ENCODE measurements at places on chromosomes 6 and 20. TPM values are rescaled to one million over a fixed set of nuclear protein-coding genes. Genes with fewer than 3 reads are reported as not detected.
A peak's percentile ranks its signal among the peaks of the same experiment; 100 is the strongest.

- H3K36me3 ChIP-seq, result no peaks in the 10 kb centered on the region
- H3K4me1 ChIP-seq, result no peaks in the 10 kb centered on the region
- H3K27ac ChIP-seq, result no peak overlapping the region
- no peaks in the 10 kb centered on the region for H3K27me3 ChIP-seq
These were observed 236.5 kb upstream of the CDH4 start for GRCh38 chr20:61015602-61016001.

- no peak for DNase-seq
- no peaks in the 10 kb centered on the region for H3K36me3 ChIP-seq
- H3K27me3 ChIP-seq, result no peaks in the 10 kb centered on the region
These were observed 688 bp downstream of the COMMD7 start for GRCh38 chr20:32742322-32743236.

DNA sequence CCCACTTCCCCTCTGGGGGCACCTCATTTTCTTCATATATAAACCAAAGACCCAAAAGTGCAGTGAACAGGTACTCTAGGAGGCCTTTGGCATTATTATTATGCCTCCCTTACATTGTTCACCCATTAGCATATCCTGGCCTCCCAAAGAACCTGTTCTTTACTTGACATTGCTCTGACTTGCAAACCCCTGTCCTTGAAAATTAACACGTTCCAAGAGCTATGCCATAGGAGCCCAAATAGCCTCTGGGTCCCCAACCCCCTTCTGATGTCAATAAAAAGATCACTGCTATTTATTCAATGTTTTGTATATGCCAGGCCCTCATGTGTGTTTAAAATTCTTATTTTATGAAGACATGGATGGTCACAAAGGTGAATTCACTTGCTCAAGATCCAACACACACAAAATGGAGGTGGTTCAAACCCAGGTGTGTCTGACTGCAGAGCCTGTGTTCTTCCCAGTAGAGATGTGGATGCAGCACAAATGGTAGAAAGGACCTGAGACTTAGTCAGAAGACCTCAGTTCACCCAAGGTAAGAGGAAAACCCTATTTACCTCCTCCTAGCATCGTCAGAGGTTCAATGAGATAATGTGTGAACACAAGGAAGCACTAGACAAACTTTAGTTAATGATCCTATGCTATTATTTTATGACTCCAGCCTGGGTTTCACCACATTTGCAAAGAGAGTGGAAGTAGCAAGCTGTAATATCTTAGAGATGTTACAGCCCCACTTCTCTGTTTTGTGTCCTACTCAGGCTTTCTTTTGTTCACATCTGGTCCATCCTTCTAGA, 36.6 kb downstream of the BCL2L1 start:
- H3K4me3 ChIP-seq, result no peak overlapping the region
- no peak for DNase-seq
- peak overlapping the region; percentile 10 for H3K27ac ChIP-seq

DNA sequence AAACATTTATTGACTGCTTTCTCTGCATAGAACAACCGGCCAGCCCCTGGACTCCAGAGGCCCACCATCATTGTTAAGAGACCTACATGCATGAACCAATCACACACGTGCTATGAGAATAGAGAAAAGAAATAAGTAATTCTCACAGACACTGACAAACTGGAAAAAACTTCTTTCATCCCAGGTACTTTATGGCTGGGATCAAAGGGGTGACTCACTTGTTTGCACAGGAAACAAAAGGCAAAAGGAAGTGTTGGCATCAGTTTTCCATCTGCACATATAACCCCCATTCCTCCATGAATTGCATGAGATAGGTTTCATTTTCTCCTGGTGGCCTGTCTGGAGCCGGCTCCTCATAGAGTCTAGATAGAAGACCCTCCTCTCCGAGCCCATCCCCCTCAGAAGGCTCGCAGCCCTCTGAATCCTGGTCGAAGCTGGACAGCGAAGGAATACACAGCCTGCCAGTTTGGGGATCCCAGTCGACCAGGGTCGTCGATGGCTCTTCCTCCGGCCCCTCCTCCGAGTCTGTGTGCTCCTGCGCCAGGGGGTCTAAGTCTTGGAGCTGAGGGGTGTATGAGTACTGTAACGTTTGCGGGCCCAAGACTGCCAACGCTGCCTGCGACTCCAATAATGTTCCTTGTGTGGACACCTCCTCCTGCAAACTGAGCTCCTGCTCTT, 43.3 kb downstream of the IL20RA start:
- DNase-seq, result no peak
- no peak overlapping the region for H3K4me3 ChIP-seq

DNA sequence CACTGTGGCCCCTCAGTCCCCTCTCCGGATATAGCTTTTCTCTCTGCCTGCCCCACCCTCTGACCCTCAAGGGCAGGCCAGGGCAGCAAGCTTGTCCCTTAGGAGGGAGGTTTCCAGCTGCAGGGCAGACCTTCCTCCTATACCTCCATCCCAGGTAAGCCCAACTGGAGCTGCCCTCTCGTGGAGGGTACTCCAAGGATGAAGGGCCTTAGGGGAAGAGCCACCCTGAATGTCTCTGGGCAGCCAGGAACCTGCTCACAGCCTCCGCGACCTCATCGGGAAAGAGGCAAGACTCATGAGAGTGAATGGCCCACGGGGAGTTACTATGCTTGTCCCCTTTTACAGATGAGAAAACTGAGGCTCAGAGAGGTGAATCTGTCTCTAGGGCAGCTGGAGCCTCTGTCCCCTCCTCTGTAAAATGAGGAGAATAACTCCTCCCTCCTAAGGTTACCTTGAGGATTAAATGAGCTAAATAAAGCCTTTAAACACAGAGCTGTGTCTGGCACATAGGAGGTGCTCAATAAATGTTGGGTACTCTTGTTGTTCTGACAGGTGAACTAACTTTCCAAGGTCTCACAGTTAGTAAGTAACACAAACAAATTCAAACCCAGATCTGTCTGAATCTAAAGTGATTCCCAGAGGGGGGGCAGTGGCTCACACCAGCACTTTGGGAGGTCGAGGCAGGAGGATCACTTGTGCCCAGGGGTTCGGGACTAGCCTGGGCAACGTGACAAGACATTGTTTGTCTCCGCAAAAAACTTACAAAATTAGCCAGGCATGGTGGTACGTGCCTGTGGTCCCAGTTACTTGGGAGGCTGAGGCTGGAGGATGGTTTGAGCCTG, 12.1 kb downstream of the SRXN1 start:
- no peaks in the 10 kb centered on the region for H3K36me3 ChIP-seq
- H3K27ac ChIP-seq, result no peak overlapping the region
- no peak for DNase-seq
- H3K4me1 ChIP-seq, result no peaks in the 10 kb centered on the region

DNA sequence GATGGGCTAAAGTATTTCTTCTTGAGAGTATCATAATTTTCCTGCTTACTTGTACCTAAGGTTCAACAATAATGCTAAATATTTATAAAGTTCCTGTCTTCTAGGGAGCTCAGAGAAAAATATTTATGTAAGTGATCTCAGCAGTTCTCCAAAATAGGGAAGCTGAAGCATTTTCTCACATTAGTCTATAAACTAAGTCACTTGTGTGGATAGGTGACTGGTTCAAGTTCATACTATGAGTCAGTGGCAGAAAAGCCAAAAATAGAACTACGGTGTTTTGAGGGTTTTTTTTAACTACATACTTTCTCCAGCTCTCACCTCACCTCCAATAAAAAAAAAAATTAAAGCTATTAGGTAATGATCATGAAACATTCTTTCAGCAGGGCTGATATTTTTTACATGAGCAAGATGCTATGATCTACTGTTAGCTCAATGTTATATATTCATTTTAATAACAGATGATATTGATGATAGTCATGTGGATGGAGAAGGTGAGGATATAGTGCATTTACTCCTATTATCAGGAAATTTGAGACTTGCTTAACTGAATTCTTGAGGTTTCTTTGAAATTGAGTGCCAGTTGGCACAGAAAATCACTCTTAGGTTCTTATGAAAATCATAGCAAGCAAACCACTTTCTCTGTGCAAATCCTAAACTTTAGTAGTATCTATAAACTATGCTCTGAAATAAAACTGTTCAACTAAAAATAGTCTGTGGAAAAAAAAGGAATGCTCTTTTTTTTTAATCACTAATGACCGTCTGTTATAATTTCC, 4.1 kb upstream of the MOXD1 start:
- no peaks in the 10 kb centered on the region for H3K4me1 ChIP-seq
- H3K27ac ChIP-seq, result no peak overlapping the region
- no peaks in the 10 kb centered on the region for H3K27me3 ChIP-seq
- H3K4me3 ChIP-seq, result no peak overlapping the region
- DNase-seq, result no peak

GRCh38 chr6:37607944-37608343, 89.7 kb downstream of the MDGA1 start:
- DNase-seq, result no peak
- H3K27me3 ChIP-seq, result no peaks in the 10 kb centered on the region
- H3K4me1 ChIP-seq, result no peaks in the 10 kb centered on the region

DNA sequence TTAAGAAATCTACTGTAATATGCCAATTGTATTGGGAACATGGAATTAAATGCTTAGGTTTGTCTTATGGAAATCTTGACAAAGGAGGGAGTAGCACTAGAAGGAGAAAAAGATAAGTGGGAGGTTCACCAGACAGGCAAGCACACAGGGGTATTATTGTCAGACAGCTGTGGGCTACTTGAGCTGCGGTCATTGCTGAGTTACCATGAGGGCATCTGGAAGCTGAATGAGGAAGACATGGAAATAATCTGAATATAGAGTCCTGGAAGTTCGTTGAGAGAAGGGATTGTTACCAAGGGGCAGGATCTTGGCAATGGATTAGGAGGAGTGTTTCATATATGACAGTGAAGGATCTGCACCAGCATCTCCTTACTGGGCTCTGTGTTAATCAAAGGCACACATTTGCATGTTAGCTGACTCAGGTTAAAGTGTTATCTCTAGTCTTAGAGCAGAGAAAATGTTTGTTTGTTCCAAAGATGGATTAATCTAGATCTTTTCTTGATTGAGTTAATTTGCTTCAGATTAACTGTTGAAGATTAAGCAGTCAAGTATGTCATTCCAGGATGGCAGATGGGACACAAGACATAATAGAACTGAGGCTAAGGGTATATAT, 53.0 kb upstream of the SUPT3H start:
- H3K4me3 ChIP-seq, result no peak overlapping the region
- H3K4me1 ChIP-seq, result no peaks in the 10 kb centered on the region
- H3K36me3 ChIP-seq, result no peaks in the 10 kb centered on the region
- no peaks in the 10 kb centered on the region for H3K27me3 ChIP-seq
- no peak overlapping the region for H3K27ac ChIP-seq

- H3K27ac ChIP-seq, result no peak overlapping the region
- H3K4me3 ChIP-seq, result no peak overlapping the region
- no peaks in the 10 kb centered on the region for H3K4me1 ChIP-seq
- no peaks in the 10 kb centered on the region for H3K27me3 ChIP-seq
- no peaks in the 10 kb centered on the region for H3K36me3 ChIP-seq
These were observed 111.5 kb downstream of the LCA5 start for GRCh38 chr6:79425589-79426311.

- no peaks in the 10 kb centered on the region for H3K4me1 ChIP-seq
- H3K27ac ChIP-seq, result no peak overlapping the region
- H3K4me3 ChIP-seq, result no peak overlapping the region
- no peak for DNase-seq
- H3K27me3 ChIP-seq, result no peaks in the 10 kb centered on the region
- no peaks in the 10 kb centered on the region for H3K36me3 ChIP-seq
These were observed 1.2 kb upstream of the PLTP start for GRCh38 chr20:45913116-45913515.

GRCh38 chr6:103707596-103708325, 1152.0 kb downstream of the HACE1 start:
- H3K27ac ChIP-seq, result no peak overlapping the region
- no peaks in the 10 kb centered on the region for H3K4me1 ChIP-seq
- H3K36me3 ChIP-seq, result no peaks in the 10 kb centered on the region

DNA sequence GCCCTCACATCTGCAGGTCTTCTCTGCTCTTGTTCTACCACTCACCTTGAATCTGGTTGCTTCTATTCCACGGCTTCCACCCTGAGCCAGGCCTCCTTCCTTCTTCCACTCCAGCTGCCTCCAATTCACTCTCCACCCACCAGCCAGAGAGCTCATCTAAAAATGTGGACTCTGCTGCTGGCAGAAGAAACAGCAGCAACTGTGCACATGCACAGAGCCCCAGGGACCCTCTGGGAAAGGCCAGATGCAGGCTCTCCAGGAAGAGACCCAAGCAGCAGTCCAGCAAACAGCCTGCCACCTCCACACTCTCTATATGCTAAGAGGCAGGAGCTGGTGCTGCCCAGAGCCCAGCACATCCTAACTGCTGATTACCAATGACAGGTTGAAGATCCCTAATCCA, 162.6 kb upstream of the TOP1 start:
- no peak for DNase-seq
- H3K4me3 ChIP-seq, result no peak overlapping the region
- H3K27ac ChIP-seq, result no peak overlapping the region
- no peaks in the 10 kb centered on the region for H3K36me3 ChIP-seq
- no peaks in the 10 kb centered on the region for H3K4me1 ChIP-seq
- no peaks in the 10 kb centered on the region for H3K27me3 ChIP-seq

DNA sequence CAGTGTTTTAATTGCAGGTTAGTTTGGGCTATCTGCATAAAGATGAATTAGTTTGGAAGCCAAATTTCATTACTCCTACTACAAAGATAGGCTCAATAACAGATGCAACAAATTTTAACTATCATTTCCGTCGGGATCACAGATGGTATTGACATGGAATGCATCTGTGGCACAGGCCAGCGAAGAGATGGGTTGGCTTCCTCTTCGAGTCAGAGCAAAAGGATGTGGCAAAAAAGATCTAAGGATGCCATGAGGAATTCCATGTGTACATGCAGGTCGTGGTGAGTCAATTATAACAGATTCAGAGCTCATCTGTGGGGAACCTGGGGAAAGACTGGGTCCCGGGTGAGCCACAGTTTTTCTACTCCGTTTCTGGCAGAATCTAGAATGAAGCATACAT, 83.0 kb upstream of the CITED2 start:
- no peaks in the 10 kb centered on the region for H3K27me3 ChIP-seq
- H3K4me3 ChIP-seq, result no peak overlapping the region
- DNase-seq, result no peak
- H3K4me1 ChIP-seq, result no peaks in the 10 kb centered on the region
- H3K36me3 ChIP-seq, result no peaks in the 10 kb centered on the region
- H3K27ac ChIP-seq, result no peak overlapping the region

GRCh38 chr6:53691252-53691651, 25.7 kb upstream of the KLHL31 start:
- no peaks in the 10 kb centered on the region for H3K4me1 ChIP-seq
- no peak for DNase-seq
- H3K36me3 ChIP-seq, result no peaks in the 10 kb centered on the region
- H3K27ac ChIP-seq, result peak overlapping the region; percentile 21
- H3K4me3 ChIP-seq, result no peak overlapping the region

- peaks cover 4% of the 10 kb centered on the region for H3K4me1 ChIP-seq
- no peaks in the 10 kb centered on the region for H3K27me3 ChIP-seq
- H3K36me3 ChIP-seq, result no peaks in the 10 kb centered on the region
- DNase-seq, result no peak
- H3K4me3 ChIP-seq, result peak overlapping the region; percentile 91
These were observed 1.0 kb downstream of the JARID2 start for GRCh38 chr6:15246666-15247499.

GRCh38 chr6:111711984-111712752, 106.5 kb upstream of the TRAF3IP2 start:
- H3K4me1 ChIP-seq, result no peaks in the 10 kb centered on the region
- H3K4me3 ChIP-seq, result no peak overlapping the region

Gene ADGRG6
- total RNA-seq, result 18.0 TPM

Gene BPIFB2
- total RNA-seq, result 5.1 TPM

Gene SLC17A3
- not detected for total RNA-seq

Gene RSPO4
- total RNA-seq, result not detected
